Pulmonary artery endothelial cell (primary cell): ENCODE measurements at places on chromosomes 4 and X. TPM values are rescaled to one million over a fixed set of nuclear protein-coding genes. Genes with fewer than 3 reads are reported as not detected.

ITIH6 gene
- not detected in 2 replicates for total RNA-seq

HTN1 gene
- total RNA-seq: not detected in 2 replicates

KANTR gene
- total RNA-seq: 4.6 and 5.7 TPM in 2 replicates

HPGD gene
- not detected in 2 replicates for total RNA-seq

MAP7D3 gene
- total RNA-seq: 12.3 and 17.9 TPM in 2 replicates

SPRY1 gene
- 20.5 and 33.1 TPM in 2 replicates for total RNA-seq

GBA3 gene
- not detected in 2 replicates for total RNA-seq

FHDC1 gene
- under 0.01 and 0.04 TPM in 2 replicates for total RNA-seq

MAGEA2 gene
- not detected in 2 replicates for total RNA-seq

IL3RA gene
- 20.2 and 28.2 TPM in 2 replicates for total RNA-seq

UGT2A3 gene
- not detected in 2 replicates for total RNA-seq

GPR82 gene
- total RNA-seq: not detected in 2 replicates

CT45A10 gene
- not detected in 2 replicates for total RNA-seq

GNRHR gene
- not detected in 2 replicates for total RNA-seq

SLC9B1 gene
- 0.59 and 0.67 TPM in 2 replicates for total RNA-seq

UVSSA gene
- 4.0 and 4.2 TPM in 2 replicates for total RNA-seq

TKTL2 gene
- not detected in 2 replicates for total RNA-seq

HSFX1 gene
- 0.28 and 0.40 TPM in 2 replicates for total RNA-seq

RS1 gene
- not detected in 2 replicates for total RNA-seq

TASL gene
- not detected in 2 replicates for total RNA-seq
